ENCODE measurements at places on chromosomes 13 and 19.

GRCh38 chr13:50122455-50122854 lies 107.2 kb downstream of the KCNRG start:
- DNase-seq: no peak

DNA sequence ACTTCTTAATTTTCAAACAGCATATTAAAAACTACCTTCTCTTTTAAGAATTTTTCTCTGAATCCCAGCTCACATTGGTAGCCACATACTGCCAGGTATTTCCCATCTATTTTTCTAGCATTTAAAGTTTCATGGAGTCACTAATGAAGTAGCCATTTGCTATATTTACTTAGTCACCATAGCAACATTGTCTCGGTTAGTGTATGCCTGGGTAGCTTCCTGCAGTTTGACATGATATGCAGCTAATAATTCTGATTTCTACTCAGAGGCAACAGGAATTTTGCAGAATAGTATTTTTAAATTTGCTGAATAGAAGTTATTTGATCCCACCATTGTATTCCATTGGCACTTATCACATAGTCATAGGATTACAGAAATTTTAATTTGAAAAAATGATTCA lies 30.9 kb upstream of the KCTD4 start:
- no peak for DNase-seq

- DNase-seq: no peak
These were observed 10.8 kb upstream of the ILF3 start for GRCh38 chr19:10643172-10643967.

GRCh38 chr13:98741741-98742435 lies 10.6 kb downstream of the SLC15A1 start:
- no peak for DNase-seq

GRCh38 chr13:44052780-44053184 lies 173.1 kb downstream of the LACC1 start:
- no peak for DNase-seq

- DNase-seq: no peak
These were observed 211.5 kb downstream of the KLF12 start for GRCh38 chr13:73922493-73923393.

DNA sequence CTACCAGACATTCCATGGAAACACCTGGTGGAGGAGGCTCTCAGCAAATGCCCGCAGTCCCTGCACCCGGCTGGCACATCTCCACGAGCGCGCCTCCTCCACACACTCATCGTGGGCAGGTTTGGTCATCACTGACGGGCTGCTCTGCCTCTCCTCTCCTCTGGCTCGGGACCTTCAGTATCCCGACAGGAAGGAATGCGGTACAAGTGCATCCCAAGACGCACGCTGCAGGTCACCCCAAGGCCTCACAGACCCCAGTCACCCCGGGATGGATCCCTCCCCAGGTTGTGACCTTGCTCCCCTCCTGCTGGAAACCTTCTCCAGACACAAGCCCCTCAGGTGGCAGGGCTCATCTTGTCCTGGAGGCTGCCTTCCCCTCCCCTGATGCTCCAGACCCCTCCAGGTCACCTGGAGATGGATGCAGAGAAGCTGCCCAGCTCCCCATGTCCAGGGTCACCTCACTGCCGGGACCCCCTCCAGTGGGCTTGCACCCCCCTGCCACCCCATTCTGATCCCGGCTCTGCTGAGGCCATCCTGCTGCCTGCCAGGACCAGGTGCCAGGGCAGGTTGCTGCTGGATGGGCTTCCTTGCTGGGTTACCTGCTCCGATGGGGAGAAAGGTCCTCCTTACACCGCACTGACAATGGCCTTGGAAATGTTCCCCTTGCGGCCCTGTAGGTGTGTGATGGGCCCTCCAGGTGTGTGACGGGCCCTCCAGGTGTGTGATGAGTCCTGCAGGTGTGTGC lies 29.9 kb downstream of the C13orf46 start:
- DNase-seq: no peak

GRCh38 chr19:17576758-17577456 lies 21.5 kb downstream of the COLGALT1 start:
- DNase-seq: no peak

- DNase-seq: no peak
These were observed 6.2 kb downstream of the FOXO1 start for GRCh38 chr13:40660141-40660664.

- DNase-seq: peak; percentile 13
These were observed 9.2 kb upstream of the FBN3 start for GRCh38 chr19:8158411-8159074.

- no peak for DNase-seq
These were observed 245.4 kb downstream of the SHISA2 start for GRCh38 chr13:25806264-25806974.

DNA sequence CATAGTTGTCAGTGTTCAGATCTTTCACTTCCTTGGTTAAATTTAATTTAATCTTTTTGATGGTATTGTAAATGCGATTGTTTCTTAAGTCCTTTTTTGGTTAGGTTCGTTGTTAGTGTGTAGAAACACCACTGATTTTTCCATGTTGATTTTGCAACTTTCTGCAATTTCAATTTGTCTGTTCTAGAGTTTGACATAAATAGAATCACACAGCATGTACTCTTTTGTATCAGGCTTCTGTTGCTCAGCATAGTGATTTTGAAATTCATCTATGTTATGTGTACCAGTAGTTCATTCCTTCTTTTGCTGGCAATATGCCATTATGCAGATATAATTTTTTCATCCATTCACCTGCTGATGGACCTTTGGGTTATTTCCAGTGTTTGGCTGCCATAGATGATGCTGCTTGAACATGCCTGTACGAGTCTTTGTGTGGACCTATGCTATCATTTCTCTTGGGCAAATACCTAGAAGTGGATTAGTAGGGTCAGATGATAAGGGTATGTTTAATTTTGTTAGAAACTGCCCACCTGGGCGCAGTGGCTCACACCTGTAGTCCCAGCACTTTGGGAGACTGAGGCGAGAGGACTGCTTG lies 33.1 kb downstream of the BICRA start:
- no peak for DNase-seq

DNA sequence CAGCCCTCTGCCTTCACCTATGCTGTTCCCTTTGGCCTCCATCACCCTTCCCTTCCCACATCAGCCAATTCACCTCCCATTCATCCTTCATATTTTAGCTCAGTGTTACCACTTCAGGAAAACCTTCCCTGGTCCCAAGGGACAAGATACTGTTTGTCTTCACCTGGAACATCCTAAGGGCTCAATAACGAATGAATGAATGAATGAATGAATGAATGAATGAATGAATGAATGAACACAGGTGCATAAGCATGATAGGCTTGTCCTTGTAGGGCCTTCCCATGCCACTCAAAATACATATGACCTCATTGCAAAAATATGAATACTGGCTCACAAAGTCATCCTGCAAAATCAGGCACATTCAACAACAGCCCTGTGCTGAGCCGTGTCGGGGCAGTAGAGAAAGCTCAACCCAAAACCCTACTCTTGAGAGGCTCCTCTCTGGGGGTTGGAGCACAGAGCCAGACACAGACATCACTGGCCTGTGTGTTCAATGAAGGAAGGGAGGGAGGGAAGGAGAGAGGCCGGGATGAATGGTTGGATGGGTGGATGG lies 33.7 kb upstream of the TPM4 start:
- no peak for DNase-seq

- DNase-seq: peak; percentile 74
These were observed 4.0 kb downstream of the TPGS1 start for GRCh38 chr19:511101-511851.

DNA sequence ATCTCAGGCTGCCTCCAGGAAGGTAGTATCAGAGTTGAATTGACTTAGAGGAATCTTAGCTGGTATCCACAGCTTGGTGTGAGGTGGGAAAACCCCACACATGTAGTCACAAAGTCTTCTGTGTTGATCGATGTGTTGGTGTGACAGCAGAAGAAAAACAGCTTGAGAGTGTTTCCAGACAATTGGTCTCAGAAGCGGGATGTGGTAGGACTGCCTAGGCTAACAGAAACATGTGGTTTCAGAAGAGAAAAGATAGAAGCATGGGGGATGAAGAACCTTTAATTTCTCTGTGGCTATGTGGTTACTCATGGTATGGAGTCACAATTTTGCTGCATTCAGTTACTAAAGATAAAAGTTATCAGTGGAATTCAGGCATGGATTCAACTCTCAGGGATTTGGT lies 134.7 kb upstream of the SLITRK5 start:
- no peak for DNase-seq

DNA sequence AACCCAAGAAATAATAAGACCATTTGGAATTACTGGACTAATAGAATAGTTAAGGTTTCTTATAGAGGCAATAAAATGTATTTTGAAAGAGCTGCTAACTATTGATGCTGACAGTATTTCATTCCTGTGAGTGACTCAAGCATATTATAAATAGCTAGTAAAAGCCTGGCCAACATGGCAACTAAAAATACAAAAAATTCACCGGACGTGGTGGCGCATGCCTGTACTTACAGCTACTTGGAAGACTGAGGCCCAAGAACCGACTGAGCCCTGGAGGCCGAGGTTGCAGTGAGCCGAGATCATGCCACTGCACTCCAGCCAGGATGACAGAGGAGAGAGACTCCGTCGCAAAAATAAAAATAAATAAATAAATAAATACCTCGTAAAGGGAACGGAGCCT lies 5.4 kb upstream of the ICAM3 start:
- DNase-seq: no peak

GRCh38 chr13:32911506-32911905 lies 104.7 kb upstream of the KL start:
- DNase-seq: no peak

DNA sequence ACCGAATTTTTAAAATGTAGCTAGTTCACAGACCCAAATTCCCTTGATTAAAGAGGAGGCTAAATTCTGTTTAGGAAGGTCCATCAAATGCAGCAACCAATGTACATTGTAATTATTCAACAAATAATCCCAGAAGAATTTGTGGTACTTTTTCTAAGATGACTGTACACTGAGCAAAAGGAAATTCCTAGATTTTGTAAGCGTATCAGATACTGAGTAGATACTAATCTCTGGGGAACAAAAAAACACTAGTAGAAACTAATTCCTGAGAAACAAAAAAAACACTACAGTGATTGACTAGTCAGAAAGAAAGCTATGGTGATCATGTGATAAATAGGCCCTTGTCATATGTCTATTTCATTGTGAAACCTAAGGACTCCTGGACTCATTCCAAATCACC lies 246.1 kb downstream of the PCDH17 start:
- DNase-seq: no peak

GRCh38 chr13:112810608-112811007 lies 120.8 kb downstream of the ATP11A start:
- DNase-seq: no peak

DNA sequence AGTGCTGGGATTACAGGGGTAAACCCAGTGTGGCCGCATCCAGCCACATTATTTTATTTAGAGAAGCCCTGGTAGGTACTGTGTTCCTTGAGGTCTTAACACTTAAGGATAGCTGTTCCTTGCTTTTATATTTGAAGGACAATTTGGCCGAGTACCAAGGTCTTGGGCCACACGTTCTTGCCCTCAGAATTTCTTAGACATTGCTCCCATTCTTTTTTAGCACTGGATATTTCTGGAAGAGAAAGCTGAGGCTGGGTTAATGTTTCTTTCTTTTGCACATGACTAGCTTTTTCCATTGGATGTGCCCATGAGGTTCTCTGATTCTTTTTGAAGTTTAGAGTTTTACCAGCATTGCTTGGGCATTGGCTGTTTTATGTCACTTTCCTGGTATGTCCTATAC lies 5.5 kb upstream of the RNF113B start:
- no peak for DNase-seq

DNA sequence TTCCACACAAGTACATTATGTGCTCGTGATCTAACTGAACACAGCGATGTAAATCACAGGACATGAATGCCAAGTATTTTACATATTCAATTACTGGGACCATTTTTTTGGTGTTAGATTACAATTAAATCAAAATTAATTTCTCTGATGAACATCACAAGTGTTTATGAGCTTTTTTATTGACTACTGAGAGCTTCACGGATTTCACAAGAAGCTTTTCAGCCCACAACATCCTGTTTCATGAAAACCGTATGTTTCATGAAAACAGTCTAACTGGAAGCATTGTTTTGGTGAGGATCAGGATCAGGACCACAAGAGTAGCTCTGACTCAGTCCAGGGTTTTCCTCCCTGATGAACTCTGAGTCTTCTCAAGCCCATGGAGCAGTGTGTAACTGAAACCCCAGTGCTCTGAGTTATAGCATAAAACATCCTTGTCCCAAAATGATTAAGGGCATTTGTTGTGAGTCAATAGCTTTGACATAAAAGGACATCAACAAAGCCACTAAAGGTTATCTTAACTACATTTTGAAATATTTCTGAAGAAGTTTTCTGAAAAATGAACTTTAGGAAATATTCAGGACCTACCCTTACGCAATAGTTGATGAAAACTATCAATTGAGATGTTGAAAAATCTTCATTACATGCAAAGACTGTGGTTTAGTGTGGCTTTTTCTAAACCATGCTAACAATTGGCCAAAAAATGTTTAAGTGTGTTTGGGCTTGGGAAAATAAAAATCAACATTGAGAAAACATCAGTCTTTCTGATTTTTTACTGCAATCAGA lies 49.3 kb downstream of the UFM1 start:
- no peak for DNase-seq

DNA sequence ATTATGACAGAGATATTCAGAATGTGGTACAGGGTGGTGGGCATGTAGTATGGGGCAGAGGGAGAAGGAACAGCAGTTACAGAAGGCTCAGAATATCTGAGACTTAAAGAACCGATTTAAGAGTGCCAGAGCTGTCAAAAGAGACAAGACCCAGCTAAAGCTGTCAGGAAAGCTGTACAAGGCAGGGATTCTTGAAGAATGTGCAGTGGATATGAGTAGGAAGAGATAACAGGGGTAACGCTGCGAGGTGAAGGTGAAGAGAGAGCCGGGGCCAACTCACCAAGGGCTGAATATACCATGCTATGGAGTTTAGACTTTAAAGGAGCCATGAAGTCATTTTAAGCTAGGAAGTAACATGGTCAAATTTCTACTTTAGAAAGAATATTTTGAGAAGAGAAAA lies 381.0 kb downstream of the DIAPH3 start:
- DNase-seq: no peak

DNA sequence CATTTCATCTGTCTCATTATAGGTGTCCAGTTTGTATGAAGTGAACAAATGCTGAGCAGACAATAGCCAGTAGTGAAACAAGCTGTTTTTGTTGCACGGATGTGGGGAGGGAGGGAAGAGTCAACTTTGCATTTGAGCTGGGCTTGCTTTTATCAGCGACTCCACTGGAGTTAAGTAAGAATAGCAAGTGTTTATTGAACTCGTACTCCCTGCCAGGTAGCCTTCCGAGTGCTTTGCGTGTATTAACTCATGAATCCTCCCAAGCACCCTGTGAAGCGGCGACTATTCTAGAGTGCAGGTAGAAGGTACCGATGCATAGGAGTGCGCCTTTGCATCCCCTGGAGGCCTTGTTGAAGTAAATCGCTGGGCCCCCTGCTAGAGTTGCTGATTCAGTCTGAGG lies 4.7 kb upstream of the ZNF444 start:
- DNase-seq: no peak

- no peak for DNase-seq
These were observed 7.1 kb downstream of the ZIC2 start for GRCh38 chr13:99988529-99989275.

GRCh38 chr19:38134540-38135149 lies 89.4 kb downstream of the DPF1 start:
- DNase-seq: no peak

- DNase-seq: no peak
These were observed 251.7 kb upstream of the IRS2 start for GRCh38 chr13:110037925-110038573.

All from stimulated activated CD4-positive, alpha-beta T cell treated with anti-CD3 and anti-CD28 coated beads, TNF-alpha, amount 100 ng/mL, for 1 hour (primary cell).